ENCODE measurements at places on chromosomes 1 and 21.

GRCh38 chr1:243447347-243447746 lies 191.5 kb downstream of the SDCCAG8 start:
- DNase-seq, result no peak

DNA sequence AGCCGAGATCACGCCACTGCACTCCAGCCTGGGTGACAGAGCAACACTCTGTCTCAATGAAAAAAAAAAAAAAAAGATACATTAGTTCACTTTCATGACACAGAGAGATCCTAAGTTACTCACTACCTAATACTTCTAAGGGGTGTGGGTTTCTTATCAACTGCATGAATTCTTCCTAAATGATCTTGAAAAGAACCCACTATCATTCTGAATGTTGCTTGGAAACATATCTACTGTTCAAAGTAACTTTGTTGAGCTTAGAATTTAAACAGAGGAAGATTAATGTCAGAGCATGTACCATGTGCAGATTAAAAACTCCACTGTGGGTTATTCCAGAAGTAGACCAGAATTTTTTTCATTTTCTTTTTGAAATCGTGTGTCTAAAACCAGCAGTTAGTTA lies 241.5 kb downstream of the LTN1 start:
- DNase-seq, result no peak

- no peak for DNase-seq
These were observed 89.5 kb upstream of the GNG4 start for GRCh38 chr1:235739124-235739523.

- DNase-seq, result no peak
These were observed 289.7 kb upstream of the NRIP1 start for GRCh38 chr21:15354516-15354915.

- DNase-seq, result no peak
These were observed 11.0 kb downstream of the TP53BP2 start for GRCh38 chr1:223834660-223835263.

DNA sequence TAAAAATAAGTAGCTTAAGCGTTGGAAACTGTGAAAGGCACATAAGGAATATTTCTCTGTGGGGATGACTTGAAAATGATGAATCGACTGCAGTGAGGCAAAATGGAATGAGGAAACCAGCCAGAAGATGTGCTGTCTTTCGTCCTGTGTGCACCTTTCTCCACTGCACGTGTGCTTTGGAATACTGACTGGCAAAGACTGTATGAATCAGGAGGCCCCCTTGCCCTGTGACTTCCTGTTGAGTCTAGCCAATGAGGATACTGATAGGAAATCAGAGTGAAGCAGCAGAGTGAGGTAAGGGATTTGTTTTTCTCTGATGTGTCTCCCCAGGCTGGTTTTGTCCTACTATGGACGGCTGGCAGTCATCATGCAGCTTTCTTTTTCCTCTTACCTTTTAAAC lies 118.2 kb upstream of the ADGRL4 start:
- DNase-seq, result no peak

DNA sequence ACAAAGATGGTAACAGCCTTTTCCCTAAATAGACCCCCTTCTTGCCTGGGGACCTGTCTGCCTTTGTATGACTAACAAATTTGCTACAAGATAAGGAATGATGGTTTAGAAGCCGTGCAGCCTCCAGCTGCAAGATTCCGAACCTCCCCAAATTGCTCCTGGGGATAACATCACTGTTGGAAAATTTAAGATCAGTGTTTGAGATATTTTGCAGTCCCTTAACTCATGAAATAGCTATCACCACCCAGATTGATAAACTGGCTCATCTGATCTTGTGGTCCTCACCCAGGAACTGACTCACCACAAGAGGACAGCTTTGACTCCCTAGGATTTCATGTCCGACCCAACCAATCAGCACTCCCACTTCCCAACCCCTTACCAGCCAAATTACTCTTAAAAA lies 254.7 kb downstream of the USH2A start:
- DNase-seq, result no peak

- DNase-seq, result no peak
These were observed 5.6 kb upstream of the ATP1A1 start for GRCh38 chr1:116367256-116367945.

- DNase-seq, result no peak
These were observed 148.3 kb downstream of the PEX14 start for GRCh38 chr1:10622910-10623685.

- no peak for DNase-seq
These were observed 11.7 kb downstream of the ST3GAL3 start for GRCh38 chr1:43719063-43719462.

DNA sequence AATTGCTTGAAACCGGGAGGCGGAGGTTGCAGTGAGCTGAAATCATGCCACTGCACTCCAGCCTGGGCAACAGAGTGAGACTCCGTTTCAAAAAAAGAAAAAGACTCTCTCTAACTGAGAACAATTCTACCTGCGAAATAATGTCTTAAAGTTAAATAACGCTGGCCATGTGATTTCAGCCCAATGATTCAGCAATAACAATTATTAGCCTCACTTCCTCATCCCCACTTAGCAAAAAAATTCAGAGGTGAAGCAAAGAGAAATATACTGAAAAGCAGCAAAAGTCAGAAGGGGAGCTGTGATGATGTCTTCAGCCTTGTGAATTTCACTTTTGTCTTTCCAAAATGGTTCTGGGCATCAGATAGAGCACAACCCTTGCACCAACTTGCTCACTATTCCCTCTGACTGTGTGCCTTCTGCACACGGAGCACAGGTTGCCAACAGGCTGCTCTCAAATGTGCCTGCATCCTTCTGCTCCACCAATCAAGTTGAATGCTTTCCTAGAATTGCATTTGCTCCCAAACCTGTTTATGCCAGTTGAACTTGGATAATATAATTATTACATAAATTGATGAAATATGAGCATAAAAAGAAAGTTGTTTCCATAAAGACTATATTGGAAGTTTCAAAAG lies 79.8 kb upstream of the IPO9 start:
- no peak for DNase-seq

DNA sequence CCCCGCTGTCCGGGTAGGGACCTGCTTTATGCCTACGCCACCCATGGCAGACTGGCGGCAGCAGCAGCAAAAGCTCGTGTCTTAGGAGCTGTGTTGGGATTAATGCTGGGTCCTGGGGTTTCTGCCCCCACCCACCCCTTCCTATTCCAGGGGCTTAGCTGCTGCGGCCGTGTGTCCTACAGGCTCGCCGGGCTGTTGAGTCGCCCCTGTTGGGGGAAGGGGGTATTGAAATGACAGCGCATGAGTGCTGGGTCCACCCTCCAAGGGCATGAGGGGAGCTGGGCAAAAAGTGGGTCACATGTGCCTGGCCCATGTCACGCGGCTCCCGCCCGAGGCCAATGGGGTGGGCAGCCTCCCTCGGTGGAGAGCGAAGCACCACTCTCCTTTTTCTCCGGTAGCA lies 118.3 kb upstream of the COL6A1 start:
- no peak for DNase-seq

GRCh38 chr1:8430476-8430875 lies 112.6 kb downstream of the SLC45A1 start:
- DNase-seq, result no peak

DNA sequence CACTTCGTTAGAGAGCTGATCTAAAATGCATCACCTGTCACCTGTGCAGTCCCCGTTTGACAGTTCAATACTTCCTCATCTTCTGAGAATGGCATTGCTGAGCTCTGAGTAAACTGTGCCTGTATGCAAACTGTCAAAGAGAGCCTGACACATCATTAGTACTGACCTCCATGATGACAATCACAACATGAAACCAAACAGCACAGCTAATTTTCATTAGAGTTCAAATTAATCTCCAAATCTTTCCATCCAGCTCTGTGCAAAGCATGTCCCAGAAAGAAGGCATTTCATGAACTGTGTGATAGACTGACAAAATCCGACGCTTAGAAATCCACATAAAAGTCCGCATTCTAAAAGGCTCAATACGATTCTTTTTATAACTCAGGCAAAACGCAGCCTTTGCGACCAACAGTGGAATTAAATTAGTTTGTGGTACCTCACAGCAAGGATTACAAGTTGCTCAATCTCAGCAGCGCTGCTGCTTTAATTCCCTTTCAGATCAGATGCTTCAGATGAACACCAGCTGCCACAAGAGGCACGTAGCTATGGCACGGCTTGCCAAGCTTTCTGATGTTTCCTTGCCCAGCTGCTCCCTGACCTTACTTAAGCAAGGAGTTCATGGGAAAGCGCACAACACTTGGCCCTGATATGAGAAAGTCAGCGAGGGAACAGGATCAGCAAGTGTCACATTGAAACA lies 765.5 kb upstream of the PRMT6 start:
- DNase-seq, result no peak

DNA sequence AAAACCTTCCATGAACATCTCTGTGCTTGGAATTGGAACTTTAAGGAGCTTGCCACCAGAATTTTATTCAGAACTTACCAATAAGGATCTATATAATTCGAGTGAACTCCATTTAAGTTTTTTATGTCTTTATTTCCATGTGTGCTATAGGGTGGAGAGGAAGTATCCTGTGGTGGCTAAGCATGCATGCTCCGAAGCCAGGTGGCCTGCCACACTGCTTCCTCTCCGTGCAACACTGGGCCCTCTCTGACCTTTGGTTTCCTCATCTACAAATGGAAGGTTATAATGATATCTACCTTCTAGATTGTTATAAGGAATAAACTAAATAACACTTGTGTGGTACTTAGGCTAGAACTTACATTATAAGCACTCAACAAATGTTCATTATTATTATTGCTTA lies 382.1 kb downstream of the PTPRC start:
- no peak for DNase-seq

- DNase-seq, result no peak
These were observed 181.2 kb downstream of the CACNA1E start for GRCh38 chr1:181664543-181664942.

DNA sequence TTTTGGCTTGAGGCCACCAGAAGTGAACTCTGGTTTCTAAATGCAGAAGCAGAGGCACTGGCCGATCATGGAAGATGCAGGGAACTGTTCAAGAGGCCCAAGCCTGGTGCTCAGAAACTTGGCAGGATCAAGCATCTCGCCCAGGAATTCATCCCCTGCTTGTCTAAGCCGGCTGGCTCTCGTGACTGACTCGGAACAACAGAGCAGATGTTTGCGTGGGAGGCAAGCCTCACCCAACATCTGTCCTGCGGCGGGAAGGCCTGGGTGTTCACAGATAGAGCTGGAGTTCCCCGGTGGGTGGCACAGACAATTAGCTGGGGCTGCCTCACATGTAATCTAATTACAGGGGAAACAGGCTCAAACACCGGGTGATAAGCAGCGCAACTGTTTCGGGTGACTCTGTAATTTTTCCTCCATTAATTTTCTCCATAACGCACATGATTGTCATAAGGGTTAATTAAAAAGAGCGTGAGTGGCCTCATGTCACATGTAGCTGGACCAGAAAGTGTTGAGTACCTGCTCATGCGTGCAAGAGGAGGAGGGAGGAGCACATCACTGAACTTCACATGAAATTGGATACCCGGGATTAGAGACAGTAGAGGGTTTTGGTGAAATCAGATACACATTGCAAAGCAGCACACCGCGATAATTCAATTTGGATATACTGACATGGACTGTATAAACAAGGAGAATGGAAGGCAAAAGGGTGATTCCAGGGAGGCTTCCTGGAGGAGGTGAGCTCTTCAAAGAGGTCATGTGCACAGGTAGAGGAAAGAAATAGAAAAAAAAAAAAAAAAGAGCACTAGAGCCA lies 180.0 kb downstream of the ETS2 start:
- no peak for DNase-seq

- DNase-seq, result no peak
These were observed 389 bp downstream of the SEMA6C start for GRCh38 chr1:151146072-151146411.

DNA sequence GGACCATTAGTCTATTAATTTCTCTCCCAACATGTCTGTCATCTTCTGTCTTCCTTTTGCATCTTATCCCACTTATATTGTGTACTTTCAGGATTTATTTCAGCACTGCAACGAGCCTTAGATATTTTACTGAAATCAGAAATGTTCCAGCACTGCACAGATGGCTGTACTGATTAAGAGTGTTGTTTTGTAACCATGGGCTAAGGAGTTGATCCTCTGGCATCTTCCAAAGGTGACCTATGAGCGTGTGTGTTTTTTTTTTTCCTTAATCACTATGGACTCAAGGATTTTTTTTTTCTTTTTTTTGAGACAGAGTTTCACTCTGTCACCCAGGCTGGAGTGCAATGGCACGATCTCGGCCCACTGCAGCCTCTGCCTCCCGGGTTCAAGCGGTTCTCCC lies 7.1 kb upstream of the DDX59 start:
- DNase-seq, result no peak

GRCh38 chr1:206941766-206942418 lies 4.4 kb downstream of the PIGR start:
- no peak for DNase-seq

DNA sequence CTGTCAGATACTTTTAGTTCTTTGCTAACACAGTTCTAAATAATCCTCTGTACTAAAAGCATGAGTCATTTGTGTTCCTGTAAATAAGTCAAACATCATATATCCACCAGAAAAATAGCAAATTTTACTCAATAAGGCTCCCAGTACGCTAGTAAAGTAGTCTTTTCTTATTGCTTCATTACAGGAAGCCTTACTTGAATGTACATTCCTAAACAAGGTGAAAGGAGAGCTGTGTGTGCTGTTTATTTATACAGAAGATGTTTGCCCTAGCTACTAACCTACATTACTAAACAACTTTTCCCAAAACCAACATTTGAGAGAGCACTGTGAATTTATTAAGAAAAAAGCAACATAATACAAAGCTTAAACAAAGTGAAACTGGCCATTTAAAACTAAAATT lies 52.0 kb downstream of the ZNHIT6 start:
- no peak for DNase-seq

DNA sequence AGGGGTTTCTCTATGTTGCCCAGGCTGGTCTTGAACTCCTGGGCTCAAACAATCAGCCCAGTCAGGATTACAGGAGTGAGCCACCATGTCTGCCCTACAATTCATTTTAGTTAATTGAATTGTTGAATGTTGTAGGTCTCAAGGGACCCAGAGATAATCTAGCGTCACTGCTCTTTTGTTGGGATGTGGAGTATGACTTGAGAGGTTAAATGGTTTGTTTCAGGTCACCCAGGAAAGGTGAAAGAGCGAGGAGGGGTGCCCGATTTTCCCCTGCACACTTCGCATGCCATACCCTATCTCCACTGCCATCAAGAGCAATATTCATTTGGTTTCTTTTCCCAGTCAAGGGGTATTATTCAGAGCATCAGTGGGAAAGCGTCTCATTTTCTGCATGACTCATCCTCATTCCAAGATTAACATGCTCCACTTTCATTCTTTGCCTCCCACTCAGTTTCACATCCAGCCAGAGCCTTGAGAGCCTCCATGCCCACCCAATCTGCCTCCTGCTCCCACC lies 13.1 kb upstream of the SLC30A1 start:
- no peak for DNase-seq

GRCh38 chr1:201692555-201693394 lies 136.2 kb upstream of the IPO9 start:
- DNase-seq, result no peak

- no peak for DNase-seq
These were observed 95.7 kb upstream of the VANGL1 start for GRCh38 chr1:115545791-115546733.

GRCh38 chr1:247338723-247339275 lies 7.1 kb upstream of the ZNF496 start:
- no peak for DNase-seq

GRCh38 chr1:12309783-12310742 lies 80.2 kb downstream of the VPS13D start:
- DNase-seq, result no peak

Data from activated T-helper 9 cell treated with anti-CD3 and anti-CD28 coated beads, Interleukin-2, amount 50 U/mL, for 16 hours (primary cell).